Hematopoietic multipotent progenitor cell treated with erythropoietin and hydrocortisone succinate and interleukin-3 and kit ligand, for 4 days (in vitro differentiated cells): ENCODE measurements at places on chromosomes 16 and 17.

- no peak for DNase-seq
Observed at GRCh38 chr17:8468127-8468526, 32.4 kb downstream of the NDEL1 start.

- no peak for DNase-seq
Observed at GRCh38 chr16:72372087-72373045, 200.4 kb upstream of the PMFBP1 start.

DNA sequence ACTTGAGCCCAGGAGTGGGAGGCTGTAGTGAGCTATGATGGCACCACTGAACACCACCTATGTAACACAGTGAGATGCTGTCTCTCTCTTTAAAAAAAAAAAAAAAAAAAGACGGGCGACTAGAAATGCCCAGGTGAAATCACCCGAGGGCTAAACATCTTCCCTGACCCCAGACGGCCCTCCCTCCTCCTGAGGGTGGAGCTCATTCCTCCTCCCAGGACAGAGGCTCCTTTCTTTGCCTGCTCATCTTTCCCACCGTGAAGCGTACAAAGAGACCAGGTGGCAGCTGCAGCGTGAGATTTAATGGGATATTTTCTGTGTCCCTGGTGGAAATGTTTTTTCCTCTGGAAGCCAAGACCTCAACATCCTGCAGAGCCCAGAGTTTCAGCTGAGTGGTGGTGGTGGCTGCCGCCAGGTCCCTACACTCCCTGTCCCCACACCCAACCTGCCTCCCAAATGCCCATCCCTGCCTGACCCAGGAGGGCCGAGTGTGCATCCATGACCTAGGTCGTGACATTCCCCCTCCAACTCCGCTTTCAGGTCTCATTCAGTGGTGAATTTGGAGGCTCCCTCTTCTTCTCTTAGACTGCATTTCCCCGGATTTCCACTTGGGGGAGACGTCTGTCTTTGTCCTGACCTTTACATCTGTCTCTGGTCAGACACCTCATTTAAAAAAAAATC lies 14.4 kb upstream of the GPRC5B start:
- DNase-seq = peak; percentile 78

DNA sequence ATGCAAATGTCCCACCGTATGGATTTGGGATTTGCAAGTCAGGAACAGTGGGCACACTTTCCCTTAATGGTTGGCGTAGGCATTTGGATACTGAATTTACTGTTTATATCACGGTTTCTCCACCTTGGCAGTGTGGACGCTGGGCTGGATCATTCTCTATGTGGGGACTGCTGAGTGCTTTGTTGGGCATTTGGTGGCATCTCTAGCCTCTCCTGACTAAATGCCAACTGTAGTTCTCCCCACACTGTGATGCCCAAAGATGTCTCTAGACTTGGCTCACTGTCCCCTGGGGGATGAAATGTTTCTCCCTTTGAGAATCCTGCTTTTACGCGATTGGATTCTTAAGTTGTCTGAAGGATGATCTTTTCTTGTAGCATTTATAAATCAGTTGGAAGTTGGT lies 49.0 kb downstream of the RBFOX1 start:
- DNase-seq = no peak

GRCh38 chr16:89972244-89973234 lies 24.0 kb downstream of the DEF8 start:
- peak; percentile 97 for DNase-seq

DNA sequence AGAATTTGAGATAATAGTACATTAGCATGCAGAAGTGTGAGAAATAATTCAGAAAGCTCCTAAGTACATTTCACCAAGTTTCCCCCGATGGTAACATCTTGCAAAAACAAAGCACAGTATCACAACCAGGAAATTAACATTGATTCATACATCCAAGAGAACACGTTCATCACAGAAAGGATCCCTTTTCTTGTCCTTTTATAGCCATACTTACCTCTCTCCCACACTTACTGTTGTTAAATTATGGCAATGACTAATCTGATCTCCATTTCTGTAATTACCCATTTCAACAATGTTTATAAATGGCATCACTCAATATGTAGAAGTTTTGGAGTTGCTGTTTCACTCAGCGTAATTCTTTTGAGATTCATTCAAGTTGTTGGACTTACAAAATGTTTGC lies 1260.0 kb downstream of the CDH8 start:
- no peak for DNase-seq

- DNase-seq = no peak
Observed at GRCh38 chr16:64452446-64452845, 669.4 kb downstream of the CDH11 start.

- no peak for DNase-seq
Observed at GRCh38 chr16:51987519-51987918, 559.4 kb downstream of the TOX3 start.

- DNase-seq = no peak
Observed at GRCh38 chr17:50270435-50271362, 3.6 kb upstream of the TMEM92 start.

- DNase-seq = no peak
Observed at GRCh38 chr16:67192781-67193361, 916 bp downstream of the E2F4 start.

DNA sequence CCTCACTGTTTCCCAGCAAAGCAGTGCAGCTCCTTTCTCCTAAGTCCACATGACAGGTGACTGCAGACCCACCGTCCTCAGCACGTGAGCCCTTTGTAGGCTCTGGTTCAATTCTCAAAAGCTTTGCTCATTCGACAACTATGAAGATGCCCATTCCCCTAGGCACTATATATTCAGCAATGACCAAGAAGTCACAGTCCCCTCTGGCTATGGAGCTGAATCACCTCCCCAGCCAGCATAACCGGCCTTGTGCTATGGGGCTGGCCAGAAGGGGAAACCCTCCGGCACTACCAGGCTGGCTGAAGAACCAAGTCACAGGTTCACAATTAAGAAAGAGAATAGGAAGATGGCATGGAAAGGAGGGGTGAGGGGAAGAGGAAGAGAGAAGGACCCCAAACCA lies 139.7 kb downstream of the WSCD1 start:
- DNase-seq = no peak

DNA sequence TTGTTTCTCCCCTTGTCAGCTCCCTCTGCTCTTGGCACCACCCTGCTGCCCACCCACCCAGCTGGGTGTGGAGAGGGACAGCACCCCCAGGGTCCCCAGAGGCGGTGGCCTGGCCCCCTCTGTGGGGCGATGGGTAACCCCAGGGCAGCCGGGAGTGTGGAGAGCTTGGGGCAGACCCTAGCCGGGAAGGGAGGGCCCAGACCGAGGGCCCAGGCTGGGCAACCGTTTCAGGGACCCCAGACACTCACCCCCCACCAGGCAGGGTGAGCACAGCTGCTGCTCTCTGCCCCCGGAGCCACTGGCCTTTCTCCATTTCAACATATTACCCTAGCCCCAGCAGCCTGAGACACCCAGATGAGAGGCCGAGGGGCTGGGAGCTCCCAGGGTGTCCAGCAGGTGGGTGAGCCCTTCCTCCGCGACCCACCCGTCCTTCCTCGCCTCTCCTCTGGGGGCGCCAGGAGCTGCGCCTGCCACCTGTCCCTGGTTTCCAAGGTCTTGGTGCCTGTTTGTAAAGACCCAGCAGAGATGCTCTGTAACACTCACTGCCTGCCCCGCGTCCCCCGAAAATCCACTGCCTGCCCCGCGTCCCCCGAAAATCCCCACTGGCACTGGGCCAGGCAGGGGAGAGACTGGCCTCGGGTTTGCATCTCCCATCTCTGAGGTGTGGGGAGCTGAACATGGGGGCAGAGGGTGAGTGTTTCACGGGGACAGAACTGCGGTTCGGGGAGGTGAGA lies 45.4 kb downstream of the BAHCC1 start:
- peak; percentile 61 for DNase-seq

DNA sequence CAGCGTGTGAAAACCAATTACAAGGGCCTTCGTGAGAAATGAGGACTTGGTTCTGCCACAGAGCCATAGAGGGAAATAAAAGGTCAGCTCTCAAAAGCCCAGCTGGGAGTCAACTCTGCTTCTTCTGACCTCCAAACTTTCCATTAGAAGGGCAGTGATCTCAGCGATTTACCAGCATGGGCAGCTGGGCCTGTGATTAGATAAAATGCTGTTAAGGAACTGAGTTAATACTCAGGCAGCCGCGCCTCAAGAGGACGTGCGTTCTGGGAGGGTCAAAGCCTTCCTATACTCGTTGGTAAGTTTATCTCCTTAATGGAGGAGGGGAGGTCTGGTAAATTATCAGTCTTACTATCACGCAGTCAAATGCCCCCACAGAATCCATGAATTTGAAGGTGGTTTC lies 480.2 kb upstream of the ERCC4 start:
- no peak for DNase-seq

DNA sequence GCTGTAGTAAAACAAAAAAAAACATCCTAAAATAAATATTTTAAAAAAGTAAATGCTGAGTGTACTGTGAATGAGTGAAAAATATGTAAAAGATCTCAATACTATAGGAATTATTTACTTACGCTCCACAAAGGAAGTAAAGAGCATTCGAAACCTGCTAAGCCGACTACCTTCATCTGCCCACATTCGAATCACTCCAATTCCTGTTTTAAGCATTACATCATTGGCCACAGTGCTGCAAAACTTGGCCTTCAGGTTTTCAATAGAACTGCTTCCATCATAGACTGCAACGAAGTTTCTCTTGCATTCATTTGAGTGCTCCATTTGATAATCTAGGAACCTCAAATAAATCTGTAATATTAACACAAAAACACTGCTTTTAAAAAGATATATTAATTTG lies 34.4 kb downstream of the NETO2 start:
- DNase-seq = no peak

GRCh38 chr17:73342541-73343167 lies 30.9 kb upstream of the CDC42EP4 start:
- no peak for DNase-seq

GRCh38 chr16:68356249-68356918 lies 45.6 kb downstream of the PRMT7 start:
- peak; percentile 92 for DNase-seq

DNA sequence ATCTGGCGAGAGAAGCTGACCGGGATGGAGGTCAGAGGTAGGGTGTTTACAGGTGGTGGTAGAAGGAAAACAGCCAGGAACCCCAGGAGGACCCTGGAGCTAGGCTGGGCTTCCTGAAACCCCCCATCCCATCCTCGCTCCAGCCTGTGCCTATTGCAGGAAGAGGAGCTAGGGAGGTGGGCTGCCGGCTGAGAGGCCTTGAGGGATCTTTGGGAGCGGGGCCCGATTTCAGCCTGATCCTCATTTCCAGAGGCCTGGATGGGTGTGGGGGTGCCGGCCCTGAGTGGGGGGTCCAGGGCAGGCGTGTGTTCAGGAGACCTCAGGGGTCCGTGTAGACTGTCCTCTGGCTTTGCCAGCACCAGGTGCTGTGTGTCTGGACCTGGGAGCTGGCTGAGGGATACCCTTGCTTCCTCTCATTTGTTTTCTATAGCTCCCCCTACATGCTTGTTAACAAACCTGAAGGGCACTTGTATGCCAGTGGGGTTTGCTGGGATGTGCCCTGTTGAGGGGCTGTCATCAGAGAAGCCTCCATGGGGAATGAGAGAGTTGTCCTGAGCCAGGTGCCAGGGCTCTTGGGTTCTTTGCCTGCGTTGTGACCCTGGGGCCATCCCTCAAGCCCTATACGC lies 18.9 kb upstream of the RAP1GAP2 start:
- DNase-seq = no peak

DNA sequence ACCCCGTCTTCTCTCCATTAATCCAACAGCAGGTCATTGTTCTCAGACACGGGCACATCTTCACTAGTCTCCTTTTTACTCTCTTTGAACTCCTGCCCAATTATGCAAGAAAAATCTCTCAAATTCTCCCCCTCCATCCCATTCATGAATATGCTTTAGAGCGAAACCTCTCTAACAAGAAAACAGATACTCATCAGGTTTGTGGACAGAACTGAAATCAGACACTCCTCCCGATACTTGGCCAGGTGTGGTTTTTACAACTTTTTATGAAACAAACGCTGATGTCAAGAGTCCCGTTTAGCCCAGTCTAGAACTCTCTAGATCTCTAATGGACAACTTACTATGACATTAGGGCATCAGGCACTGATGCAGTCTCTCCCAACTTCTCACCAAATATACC lies 40.9 kb downstream of the PIK3R5 start:
- DNase-seq = no peak

DNA sequence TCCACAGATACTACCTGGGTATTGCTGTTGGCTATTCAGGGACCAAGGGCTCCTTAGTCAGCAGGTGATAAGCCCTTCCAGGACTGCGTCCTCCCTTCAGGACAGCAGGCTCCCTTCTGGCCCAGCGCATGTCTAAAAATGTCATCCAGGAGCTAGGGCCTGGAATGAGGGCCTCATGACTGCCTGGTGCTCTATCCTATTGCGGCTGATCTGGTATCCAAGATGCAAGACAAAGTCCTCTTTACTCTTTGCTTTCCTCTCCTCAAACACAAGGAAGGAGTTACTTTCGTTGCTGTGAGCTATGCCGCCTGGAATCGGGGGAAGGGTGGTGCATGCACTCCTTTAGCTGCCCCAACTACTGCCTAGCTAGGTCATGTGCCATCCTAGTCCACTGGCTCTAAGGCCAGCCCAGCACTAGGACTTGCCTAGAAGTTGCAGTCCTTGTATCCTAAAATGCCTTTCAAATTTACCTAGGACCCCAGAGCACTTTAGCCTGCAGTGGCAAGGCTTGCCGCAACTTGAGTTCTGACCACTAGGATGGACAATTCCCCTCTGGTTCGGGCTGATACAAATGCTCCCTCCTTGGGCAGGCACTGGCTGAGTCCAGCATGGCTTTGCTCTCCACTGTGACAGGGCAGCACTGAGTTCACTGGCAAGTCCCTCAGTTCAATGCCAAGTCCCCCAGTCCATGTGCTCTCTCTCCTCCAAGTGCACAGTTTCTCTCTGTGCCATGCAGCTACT lies 10.1 kb upstream of the TMEM219 start:
- no peak for DNase-seq

DNA sequence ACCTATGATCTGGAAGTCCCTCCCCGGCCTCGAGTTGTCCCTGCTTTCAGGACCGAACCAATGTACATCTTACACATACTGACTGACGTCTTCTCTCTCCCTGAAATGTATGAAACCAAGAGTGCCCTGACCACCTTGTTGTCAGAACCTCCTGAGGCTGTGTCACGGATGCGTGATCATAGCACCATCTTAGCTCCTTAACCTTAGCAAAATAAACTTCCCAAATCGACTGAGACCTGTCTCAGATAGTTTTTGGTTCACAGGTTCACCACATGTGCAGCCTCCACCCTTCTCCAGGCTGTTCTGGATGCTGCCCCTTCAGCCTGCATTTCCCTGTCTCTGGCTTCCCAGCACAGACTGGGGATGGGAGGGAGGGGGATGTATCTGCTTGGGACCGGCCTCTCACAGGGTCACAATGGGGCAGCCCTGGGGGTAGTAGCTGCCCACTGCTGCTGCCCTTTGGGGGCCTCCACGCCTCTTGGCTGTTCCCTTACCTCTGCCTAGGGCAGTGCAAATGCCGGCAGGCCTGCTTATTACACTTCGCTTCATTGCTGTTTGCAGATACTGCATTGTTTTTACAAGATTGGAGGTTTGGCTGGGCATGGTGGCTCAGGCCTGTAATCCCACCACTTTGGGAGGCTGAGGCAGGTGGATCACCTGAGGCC lies 69.8 kb downstream of the NT5M start:
- no peak for DNase-seq

- no peak for DNase-seq
Observed at GRCh38 chr17:21174713-21175112, 39.2 kb downstream of the TMEM11 start.

DNA sequence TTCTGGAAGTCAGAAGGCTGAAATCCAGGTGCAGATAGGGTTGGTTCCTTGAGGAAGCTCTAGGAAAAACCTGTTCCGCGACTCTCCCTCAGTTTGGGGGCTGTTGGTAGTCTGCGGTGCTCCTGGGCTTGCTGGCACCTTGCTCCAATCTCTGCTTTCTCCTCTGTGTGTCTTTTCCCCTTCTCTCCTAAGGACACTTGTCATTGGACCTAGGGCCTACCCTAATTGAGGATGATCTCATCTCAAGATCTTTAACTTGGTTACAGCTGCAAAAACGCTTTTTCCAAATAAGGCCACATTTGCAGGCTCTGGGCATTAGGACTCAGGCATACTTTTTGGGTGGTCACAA lies 12.9 kb upstream of the CACNG4 start:
- no peak for DNase-seq
